ENCODE measurements at places on chromosomes 12 and 14.
A peak's percentile ranks its signal among the peaks of the same experiment; 100 is the strongest.

- DNase-seq: peak; percentile 83
Measured at GRCh38 chr12:113788020-113788856, 177.9 kb downstream of the RBM19 start.

GRCh38 chr12:91913651-91914050 is 232.0 kb downstream of the BTG1 start:
- peak; percentile 15 for DNase-seq

DNA sequence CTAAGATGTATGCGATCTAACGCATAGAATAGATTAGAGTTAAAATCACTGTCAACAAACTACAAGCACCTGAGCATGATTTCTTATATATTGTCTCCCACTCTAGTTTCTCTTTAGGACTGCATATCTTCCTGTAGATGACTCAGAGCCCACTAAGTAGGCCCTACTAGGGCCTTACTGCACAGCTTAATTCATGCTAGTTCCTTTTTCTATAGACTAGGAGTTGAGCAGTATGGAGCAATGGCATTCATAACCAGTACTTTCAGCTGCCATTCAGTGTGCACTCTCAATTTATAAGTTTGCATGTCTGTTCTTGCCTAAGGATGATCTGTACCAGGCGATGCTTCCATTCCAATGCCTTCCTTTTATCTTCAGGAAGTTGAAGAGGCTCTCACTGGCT is 103.5 kb downstream of the METTL25 start:
- DNase-seq: no peak

GRCh38 chr14:61764342-61765122 is 2.3 kb downstream of the SNAPC1 start:
- DNase-seq: no peak

DNA sequence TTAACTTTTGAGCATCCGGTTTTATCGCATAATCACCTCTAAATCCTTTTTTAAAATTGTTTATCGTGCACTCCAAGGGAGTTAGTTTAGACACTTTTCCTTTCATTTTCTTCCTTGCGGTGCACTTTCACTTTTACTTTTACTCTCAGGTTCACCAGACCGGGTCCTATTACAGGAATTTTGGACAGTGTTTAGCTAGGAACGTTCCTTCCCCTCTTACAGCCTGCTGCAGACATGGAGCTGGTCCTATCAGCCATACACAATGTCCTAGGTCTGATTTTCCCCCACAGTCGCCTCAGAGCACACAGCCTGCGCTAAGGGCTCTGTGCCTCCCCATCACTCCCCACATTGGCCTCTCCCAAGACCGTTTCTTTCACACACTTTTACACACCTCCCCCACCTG is 103.9 kb downstream of the ALG10 start:
- DNase-seq: no peak

GRCh38 chr14:75247286-75247922 is 31.2 kb upstream of the FOS start:
- DNase-seq: no peak

DNA sequence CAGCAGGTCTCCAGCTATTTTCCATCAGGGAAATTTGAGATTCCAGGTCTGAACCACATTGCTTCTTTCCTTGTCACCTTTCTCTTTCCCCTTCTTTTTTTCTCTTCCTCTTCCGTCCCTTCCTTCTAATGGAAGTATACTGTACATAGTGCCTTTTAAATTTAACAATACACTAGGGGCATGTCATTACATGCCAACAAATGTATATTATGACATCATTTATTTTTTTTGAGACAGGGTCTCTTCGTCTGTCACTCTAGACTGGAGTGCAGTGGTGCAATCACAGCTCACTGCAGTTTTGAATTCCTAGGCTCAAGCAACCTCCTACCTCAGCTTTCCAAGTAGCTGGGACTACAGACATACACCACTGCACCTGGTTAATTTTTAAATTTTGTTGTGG is 148.9 kb downstream of the SUDS3 start:
- no peak for DNase-seq

GRCh38 chr14:103676881-103677675 is 38.2 kb downstream of the XRCC3 start:
- DNase-seq: no peak

GRCh38 chr12:34342048-34342447 is 319.8 kb downstream of the ALG10 start:
- no peak for DNase-seq

DNA sequence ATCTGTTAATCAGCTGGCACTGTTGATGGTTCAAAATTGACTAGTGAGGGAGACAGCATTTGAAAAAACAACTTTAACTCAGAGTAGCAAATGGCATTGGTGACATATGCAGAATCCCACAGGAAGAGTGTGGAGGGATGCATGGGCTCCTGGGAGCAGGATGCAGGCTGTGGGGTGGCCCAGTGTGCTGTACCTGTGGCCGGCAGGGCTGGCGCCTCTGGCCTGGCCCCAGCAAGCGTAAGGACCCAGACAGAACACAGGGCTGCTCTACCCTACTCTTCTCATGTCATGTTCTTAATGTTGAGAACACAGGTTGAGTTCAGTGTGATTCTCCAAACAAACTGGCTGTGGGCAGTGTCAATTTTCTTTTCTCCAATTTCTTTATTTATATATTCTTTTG is 33.4 kb downstream of the DDX51 start:
- no peak for DNase-seq

DNA sequence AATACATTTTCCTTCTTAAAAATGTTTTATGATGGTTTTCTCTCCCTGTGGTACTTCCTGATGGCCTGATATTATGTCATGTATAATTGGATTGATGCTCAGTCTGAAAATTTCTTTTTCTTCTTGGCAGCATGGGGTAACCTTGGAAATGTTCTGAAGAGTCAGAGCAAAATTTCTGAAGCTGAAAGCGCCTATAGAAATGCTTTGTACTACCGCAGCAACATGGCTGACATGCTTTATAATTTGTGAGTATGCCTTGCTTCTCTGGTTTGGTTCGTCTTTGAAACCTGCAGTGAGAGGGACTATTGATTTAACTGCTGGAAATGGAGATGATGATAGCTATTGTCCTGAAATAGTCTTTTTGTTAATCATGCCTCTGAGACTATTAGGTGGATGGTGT is 243.6 kb downstream of the TMTC2 start:
- no peak for DNase-seq

DNA sequence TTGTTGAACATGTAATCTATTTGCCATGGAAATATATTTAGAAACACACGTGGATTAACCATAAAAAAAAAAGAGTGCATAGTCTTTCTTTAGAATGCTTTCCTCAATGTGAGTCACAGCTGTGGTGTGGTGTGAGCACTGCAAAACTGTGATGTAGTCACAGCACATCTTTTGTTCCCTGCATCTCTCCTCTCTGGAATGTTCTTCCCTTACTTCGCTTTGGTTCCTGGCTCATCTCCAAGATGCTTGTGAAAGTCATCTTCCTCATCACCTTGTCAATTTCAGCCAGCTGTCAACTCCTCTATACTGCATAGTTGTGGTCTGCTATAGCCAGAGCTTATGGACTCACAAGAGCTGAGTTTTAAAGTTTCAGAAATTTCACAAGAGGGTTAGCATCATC is 60.2 kb downstream of the STAB2 start:
- DNase-seq: peak; percentile 87
